ENCODE measurements at places on chromosomes 6 and 20. TPM values are rescaled to one million over a fixed set of nuclear protein-coding genes. Genes with fewer than 3 reads are reported as not detected.

COL10A1 gene
- 0.35 TPM for polyA plus RNA-seq

IL20RA gene
- 30.6 TPM for polyA plus RNA-seq

MUCL3 gene
- not detected for polyA plus RNA-seq

COL21A1 gene
- polyA plus RNA-seq, result 101 TPM

C20orf204 gene
- polyA plus RNA-seq, result 1.4 TPM

SNAP25 gene
- 3.6 TPM for polyA plus RNA-seq

LY6G6D gene
- 0.47 TPM for polyA plus RNA-seq

TAF4 gene
- 13.5 TPM for polyA plus RNA-seq

MUC21 gene
- polyA plus RNA-seq, result not detected

SNX9 gene
- polyA plus RNA-seq, result 19.8 TPM

COL20A1 gene
- 4.0 TPM for polyA plus RNA-seq

UNC93A gene
- not detected for polyA plus RNA-seq

KCNQ2 gene
- polyA plus RNA-seq, result 3.5 TPM

C2 gene
- polyA plus RNA-seq, result 3.0 TPM

GTSF1L gene
- not detected for polyA plus RNA-seq

PACRG gene
- 2.1 TPM for polyA plus RNA-seq

COL9A1 gene
- polyA plus RNA-seq, result 6.1 TPM

FBXL4 gene
- polyA plus RNA-seq, result 7.1 TPM

SIRPD gene
- not detected for polyA plus RNA-seq

SLC44A4 gene
- polyA plus RNA-seq, result 0.37 TPM

PLAGL1 gene
- 299 TPM for polyA plus RNA-seq

RAB32 gene
- 11.9 TPM for polyA plus RNA-seq

IMPG1 gene
- 0.48 TPM for polyA plus RNA-seq

APMAP gene
- 44.1 TPM for polyA plus RNA-seq

ID1 gene
- 16.6 TPM for polyA plus RNA-seq

CGA gene
- 0.72 TPM for polyA plus RNA-seq

BNIP5 gene
- 0.09 TPM for polyA plus RNA-seq

MCCD1 gene
- polyA plus RNA-seq, result not detected

FILIP1 gene
- 57.6 TPM for polyA plus RNA-seq

SLC17A2 gene
- polyA plus RNA-seq, result not detected
